ENCODE measurements at places on chromosomes 11 and 22.

DNA sequence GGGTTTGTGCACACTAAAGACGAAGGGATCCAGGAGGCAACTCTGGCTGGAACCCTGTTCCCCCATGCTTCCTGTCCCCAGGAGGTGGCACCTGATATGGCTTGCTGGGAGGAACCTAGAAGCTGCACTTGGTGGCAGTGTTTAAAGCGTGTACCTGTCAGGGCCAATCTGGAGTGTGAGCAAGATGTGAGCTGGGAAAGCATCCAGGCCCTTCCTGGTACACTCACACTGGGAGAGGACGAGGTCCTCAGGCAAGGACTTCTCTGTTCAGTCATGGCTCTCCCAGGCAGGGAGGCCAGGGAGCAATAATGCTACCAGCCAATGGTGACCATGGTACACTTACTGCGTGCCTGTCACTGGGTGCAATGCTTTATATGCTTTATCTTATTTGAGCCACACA, 130.7 kb upstream of the NECTIN1 start:
- no peaks in the 10 kb centered on the region for H3K36me3 ChIP-seq
- H3K27me3 ChIP-seq, result no peaks in the 10 kb centered on the region
- H3K4me1 ChIP-seq, result no peaks in the 10 kb centered on the region
- DNase-seq, result no peak

- no peak overlapping the region for H3K4me3 ChIP-seq
- no peak for DNase-seq
- H3K27ac ChIP-seq, result no peak overlapping the region
- no peaks in the 10 kb centered on the region for H3K27me3 ChIP-seq
- H3K36me3 ChIP-seq, result no peaks in the 10 kb centered on the region
Observed at GRCh38 chr11:111549869-111550203, 9.3 kb downstream of the LAYN start.

DNA sequence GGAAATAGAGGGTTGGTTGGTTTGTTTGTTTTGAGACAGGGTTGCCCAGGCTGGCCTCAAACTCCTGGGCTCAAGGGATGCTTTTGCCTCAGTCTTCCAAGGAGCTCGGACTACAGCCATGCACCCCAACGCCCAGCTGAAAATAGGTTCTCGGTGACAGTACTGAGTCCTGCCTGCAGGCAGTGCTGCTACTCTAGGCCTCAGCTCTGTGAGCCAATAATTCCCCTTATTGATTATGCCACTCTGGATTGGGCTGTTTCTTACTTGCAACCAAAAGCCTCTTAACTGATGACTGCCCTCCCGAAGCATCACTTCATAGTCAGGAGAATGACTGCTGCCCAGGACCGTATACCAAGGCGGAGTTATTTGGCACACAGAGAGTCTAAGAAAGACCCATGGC, 1.2 kb upstream of the C11orf16 start:
- H3K4me3 ChIP-seq, result no peak overlapping the region
- DNase-seq, result no peak
- H3K4me1 ChIP-seq, result no peaks in the 10 kb centered on the region

DNA sequence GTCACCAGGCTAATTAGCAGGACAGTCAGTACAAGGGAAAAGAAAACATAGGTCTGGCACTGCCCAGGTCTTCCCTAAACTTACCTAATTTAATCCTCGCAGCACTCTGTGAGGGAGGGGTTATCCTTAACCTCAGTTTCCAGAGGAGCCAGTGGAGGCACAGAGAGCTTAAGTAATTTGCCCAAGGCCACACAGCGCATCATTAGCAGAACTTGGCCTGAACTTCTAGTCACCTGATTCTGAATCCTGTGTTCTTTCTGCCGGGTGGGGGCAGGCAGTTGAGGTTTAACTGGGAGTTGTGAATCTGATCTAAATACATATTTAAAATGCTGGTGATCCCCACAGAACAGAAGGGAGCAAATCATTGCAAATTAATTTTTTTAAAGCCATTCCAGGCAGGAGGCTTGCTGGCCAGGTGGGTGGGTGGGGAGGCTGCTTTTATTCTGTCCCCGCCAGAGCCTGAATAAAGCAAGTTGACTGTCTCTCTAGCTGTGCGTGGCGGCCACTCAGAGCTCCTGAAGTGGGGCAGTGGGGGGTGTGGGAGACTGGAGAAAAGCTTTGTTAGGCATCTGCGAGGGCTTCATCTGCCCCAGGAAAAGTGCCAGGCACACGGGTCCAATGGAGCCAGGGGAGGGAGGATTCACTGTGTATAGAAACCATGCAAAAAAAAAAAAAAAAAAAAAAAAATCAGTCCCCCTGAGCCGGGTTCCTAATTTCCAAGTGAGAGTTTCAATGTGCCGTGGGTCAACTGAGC, 66.1 kb downstream of the NFAM1 start:
- no peak overlapping the region for H3K4me3 ChIP-seq
- no peak overlapping the region for H3K27ac ChIP-seq
- no peaks in the 10 kb centered on the region for H3K36me3 ChIP-seq
- no peak for DNase-seq
- H3K4me1 ChIP-seq, result peaks cover 13% of the 10 kb centered on the region

- no peaks in the 10 kb centered on the region for H3K36me3 ChIP-seq
- no peak overlapping the region for H3K4me3 ChIP-seq
- no peaks in the 10 kb centered on the region for H3K27me3 ChIP-seq
- DNase-seq, result no peak
- H3K27ac ChIP-seq, result no peak overlapping the region
- H3K4me1 ChIP-seq, result no peaks in the 10 kb centered on the region
Observed at GRCh38 chr11:120883404-120884080, 140.4 kb upstream of the TBCEL start.

GRCh38 chr11:34356913-34357700, 703 bp downstream of the ABTB2 start:
- H3K27me3 ChIP-seq, result peaks cover 23% of the 10 kb centered on the region
- H3K36me3 ChIP-seq, result no peaks in the 10 kb centered on the region
- peaks cover 20% of the 10 kb centered on the region for H3K4me1 ChIP-seq
- H3K27ac ChIP-seq, result peak overlapping the region; percentile 7
- peak overlapping the region; percentile 65 for H3K4me3 ChIP-seq
- DNase-seq, result peak; percentile 19

DNA sequence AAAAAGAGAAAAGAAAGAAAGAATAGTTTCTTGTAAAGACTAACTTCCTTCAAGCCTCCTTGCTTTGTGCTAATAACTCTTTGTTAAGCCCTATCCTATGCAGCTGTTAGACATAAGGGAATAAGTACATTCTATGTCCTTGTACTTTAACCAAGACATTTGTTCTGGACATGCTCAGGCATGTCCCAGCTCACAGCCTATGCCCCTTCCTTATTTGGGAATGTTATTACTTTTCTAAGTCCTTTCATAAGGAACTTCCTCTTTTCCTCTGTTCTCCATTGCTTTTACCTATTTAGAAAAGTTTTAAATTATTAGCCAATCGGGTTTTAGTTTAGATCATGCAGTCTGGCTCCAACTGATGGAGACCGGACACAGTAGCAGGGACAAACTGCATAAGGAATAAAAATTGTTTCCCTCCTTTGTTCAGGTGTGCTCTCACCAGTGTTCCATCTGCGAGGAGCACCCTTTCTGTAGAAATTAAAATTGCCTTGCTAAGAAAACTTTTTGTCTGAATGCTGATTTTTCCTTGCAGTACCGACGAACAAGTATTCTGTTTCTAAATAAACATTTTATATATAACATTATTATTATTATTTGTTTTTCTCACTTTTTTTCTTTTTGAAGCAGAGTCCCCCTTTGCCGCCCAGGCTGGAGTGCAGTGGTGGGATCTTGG, 21.6 kb upstream of the SPINDOC start:
- no peak overlapping the region for H3K27ac ChIP-seq
- no peaks in the 10 kb centered on the region for H3K4me1 ChIP-seq
- no peaks in the 10 kb centered on the region for H3K27me3 ChIP-seq
- DNase-seq, result no peak

Measured in effector memory CD4-positive, alpha-beta T cell (primary cell).